ENCODE measurements at places on chromosomes 6 and 20.

DNA sequence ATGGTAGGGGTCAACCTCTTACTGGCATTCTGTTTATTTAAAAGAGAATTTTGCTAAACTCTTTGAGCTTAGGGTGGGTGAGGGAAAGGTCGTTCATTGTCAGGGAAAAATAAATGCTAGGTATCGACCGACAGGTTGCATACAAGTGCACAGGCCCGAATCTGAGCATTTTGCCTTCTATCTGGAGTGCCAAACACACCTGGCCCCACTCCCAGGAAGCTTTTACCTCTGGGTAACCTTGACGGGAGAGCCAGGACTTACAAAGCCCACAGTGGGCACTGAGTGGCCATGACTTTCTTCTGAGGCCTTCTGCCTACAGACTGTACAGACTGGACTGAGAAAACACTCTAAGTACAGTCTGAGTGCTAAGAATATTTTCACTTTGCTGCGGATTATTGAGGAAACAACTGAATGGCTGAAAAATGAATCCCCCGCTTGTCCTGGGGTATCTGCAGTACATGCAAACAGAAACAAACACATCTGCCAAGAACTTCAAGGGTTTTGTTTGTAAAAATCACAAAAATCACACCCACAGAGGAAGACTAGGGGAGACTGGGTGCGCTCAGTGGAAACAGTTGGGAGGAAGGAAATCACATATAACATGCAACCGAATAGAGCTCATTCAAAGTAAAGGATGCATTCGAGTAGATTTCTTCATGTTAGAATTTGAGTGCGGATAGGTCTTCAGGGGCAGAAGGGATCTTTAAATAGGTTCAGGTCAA is 152.8 kb downstream of the NFATC2 start:
- no peak for DNase-seq

DNA sequence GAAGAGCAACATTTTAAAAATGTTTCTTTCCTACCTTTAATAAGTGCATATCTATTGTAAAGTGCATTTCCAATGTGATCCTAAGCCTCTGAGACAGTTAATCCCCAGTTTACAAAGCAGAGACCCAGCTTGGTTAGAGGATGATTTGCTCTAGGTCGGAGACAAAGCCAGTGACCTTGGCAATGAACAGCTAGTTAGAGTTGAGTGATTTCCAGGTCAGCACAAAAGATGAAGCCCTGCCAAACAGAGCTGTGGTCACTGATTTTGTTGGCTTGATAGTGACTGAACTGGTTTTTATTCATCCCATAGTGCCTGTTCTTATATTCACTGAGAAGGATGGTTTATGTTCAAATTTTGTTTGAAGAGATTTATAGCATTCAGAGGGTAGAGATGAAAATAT is 56.6 kb upstream of the CD83 start:
- no peak for DNase-seq

DNA sequence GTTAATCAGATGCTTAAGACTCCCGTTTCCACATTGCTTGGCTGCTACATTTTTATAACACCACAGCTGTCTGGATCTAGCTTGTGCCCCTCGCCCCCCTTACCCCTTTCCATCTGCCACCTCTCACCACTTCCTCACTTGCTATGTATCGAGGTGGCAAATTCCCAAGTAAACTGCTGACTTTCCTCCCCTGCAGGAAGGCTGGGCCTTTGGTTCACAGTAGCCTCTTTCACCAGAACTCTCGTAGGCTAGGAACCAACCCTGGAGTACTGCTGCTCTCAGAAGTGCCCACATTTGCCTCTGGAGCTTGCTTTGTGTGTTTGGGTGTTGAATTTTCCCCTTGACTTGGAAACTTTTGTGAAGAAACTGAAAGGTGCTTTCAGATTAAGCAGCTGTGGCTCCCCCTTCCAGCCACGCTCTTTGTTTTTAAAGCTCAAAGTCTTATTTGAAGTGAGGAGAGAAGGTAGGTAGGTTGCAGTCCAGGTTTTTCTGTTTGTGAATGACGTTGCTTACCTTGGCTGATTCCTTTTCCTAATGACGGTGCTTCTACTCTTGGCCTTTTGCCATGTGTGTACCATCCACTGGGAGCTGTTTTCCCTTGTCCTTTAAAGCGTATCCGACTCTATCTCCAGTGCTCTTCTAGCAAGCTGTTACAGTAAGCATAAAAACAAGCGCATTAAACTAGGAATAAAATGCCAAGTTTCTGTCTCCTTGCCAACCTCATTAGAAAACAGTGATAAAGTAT is 90.4 kb downstream of the CARMIL1 start:
- no peak for DNase-seq

DNA sequence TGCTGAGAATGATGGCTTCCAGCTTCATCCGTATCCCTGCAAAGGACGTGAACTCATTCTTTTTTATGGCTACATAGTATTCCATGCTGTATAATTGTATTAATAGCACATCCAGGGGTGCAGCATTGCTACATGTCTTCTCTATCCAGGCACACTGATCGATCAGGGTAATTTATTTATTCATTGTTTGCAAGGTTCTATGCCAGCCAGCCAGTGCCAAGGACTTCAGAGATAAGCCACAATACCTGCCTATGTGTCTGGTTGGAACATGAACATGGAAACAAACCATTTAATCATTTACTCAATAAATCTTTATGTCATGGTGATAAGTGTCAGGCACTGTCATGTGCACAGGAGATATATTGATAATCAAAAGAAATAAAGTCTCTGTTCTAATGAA is 5.8 kb upstream of the OR2B3 start:
- DNase-seq: no peak

Measured in stimulated activated CD4-positive, alpha-beta T cell treated with anti-CD3 and anti-CD28 coated beads, TNF-alpha, amount 100 ng/mL, for 24 hours (primary cell).